GM20000 (cell line): ENCODE measurements at places on chromosomes 6 and 20.

GRCh38 chr6:157239671-157240058 is 83.7 kb downstream of the TMEM242 start:
- DNase-seq = no peak

DNA sequence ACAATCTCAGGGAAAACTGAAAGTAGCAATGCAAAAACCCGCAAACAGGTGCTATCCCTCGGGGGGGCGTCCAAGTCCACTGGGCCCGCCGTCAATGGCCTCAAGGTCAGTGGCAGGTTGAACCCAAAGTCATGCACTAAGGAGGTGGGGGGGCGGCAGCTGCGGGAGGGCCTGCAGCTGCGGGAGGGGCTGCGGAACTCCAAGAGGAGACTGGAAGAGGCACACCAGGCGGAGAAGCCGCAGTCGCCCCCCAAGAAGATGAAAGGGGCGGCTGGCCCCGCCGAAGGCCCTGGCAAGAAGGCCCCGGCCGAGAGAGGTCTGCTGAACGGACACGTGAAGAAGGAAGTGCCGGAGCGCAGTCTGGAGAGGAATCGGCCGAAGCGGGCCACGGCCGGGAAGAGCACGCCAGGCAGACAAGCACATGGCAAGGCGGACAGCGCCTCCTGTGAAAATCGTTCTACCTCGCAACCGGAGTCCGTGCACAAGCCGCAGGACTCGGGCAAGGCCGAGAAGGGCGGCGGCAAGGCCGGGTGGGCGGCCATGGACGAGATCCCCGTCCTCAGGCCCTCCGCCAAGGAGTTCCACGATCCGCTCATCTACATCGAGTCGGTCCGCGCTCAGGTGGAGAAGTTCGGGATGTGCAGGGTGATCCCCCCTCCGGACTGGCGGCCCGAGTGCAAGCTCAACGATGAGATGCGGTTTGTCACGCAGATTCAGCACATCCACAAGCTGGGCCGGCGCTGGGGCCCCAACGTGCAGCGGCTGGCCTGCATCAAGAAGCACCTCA is 166.3 kb downstream of the DTNBP1 start:
- no peak for DNase-seq

DNA sequence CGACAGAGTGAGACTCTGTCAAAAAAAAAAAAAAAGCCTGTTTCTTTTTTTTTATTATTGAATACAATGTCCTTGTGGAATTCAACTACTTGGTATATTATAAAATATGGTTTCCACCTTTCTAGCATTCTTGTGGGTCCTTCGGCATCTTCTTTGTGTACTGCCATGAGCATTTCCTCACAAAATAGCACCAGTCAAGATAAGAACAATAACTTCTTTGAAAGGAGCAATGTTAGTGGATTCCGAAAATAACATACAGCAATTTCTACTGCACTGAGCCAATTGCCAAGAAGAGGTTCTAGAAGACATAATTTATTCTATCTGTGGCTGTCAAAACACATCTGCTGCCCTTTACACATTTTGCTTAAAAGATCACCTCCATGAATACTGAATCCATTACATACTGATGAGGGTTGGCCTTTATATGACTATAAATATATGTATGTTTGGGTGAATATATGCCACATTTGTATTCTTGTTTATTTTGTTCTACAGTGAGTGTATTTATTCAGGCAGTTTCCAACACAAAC is 19.1 kb upstream of the SPTLC3 start:
- DNase-seq = no peak

- DNase-seq = no peak
Measured at GRCh38 chr6:125445054-125445453, 143.3 kb upstream of the HDDC2 start.

DNA sequence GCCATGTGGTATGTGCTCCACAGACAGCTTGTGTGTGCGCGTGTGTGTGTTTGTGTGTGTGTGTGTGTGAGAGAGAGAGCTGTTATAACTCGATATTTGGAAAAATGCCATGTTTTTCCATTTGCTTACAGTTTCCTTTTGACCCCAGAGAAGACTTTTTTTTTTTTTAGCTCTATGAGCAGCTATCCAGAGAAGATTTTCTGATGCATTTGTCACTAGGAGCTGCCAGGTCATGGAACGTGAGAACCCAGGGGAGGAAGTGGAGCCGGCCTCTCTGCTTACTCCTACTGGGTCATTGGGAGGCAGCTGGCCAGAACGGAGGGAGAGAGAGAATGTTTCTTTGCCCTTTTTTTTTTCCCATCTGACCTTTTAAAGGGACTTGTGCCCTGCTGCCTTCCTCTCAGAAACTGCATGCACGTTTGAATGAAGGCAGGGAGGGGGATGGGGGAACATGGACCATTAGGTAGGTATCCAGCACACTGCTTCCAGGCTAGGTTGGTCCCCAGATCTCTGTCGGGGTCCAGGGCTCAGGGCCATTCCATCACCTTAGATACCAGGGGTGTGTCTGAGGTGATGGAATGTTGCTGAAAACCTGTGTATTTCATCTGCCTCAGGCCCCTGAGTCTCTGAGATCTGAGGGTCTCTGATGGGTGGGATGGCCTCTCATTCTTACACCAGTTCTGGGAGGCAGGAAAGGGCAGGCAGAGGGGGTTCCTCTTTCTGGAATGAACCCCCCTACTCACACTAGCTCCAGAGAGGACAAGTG is 11.2 kb upstream of the MRPS18A start:
- DNase-seq = no peak

DNA sequence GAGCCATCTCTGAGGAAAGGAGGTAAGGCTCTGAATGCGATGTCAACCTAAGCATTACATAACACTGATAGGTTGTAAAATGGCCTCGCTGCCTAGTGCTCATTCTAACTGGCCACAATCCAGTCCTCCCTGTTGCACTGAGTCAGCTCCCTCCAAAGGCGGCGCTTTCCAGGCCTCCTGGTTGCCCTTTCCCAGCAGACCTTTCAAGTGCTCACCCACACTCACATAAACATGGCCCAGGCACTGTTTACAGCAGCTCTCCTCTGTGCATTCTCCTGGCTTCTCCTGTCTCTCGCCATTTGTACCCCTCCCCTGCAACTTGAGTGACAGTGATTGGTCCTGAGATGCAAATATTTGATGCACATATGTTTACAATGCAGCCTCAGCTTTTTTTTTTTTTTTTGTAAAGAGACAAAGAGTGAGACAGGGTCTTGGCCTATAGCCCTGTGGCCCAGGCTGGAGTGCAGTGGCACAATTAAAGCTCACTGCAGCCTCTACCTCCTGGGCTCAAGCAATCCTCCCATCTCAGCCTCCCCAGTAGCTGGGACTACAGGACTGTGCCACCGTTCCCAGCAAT is 36.8 kb upstream of the PRND start:
- no peak for DNase-seq

- DNase-seq = no peak
Measured at GRCh38 chr20:62485062-62485700, 9.4 kb upstream of the GATA5 start.

DNA sequence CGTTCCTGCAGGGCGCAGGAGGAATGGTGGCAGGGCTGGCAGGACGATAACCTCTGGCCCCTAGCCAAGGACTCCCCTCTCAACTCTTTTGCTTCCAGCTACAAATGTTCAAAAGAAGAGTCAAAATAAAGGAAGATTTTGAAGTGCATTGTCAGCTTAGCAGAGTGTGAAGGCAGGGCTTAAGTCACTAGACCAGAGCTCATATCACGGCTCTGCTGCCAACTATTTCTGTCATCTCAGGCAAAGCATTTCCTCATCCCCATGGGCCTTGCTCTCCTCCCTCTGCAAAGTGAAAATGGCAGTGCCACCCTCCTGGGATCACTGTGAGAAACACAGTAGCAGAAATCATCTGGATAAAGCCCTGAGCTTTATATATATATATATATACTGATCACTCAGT is 36.7 kb downstream of the CFAP61 start:
- no peak for DNase-seq
